CD4-positive, alpha-beta memory T cell (primary cell): ENCODE measurements at places on chromosomes 4 and X.

DNA sequence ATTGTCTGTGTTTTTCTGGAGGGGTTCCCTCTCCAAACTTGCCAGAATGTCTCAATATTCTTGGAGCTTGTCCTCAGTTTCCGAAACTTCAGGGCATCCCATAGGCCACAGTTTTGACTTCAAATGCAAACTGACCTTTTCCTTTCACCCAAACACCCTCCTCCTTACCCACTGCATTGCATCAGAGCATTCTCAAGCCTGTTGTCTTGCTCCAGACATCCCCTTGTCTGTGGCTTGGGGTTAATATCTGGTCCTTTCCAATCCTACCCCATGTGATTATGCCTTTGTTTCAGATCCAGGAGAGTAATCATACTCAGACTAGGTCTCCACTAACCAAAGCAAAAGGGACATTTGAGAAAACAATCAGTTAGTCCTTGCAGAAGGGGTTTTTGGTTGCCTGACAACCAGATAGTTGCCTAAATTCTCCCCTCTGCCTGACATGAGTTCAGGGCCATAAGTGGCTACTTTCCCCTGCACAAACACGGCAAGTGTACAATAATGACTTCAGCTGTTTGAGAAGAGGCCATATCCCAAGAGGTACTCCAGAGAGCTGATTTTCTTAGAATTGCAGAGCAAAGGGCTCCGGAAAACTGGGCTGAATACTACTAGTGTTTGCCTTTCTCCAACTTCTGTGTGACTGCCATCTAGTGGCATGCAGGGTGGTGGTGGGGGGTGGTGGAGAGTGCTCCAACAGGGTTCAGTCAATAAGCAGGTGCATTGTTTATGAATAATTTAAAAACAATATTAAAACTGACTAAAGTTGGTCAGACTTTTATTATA is 130.2 kb downstream of the CHRDL1 start:
- peak; percentile 5 for DNase-seq

- no peak for DNase-seq
Measured at GRCh38 chr4:169440446-169440845, 169.7 kb upstream of the SH3RF1 start.

DNA sequence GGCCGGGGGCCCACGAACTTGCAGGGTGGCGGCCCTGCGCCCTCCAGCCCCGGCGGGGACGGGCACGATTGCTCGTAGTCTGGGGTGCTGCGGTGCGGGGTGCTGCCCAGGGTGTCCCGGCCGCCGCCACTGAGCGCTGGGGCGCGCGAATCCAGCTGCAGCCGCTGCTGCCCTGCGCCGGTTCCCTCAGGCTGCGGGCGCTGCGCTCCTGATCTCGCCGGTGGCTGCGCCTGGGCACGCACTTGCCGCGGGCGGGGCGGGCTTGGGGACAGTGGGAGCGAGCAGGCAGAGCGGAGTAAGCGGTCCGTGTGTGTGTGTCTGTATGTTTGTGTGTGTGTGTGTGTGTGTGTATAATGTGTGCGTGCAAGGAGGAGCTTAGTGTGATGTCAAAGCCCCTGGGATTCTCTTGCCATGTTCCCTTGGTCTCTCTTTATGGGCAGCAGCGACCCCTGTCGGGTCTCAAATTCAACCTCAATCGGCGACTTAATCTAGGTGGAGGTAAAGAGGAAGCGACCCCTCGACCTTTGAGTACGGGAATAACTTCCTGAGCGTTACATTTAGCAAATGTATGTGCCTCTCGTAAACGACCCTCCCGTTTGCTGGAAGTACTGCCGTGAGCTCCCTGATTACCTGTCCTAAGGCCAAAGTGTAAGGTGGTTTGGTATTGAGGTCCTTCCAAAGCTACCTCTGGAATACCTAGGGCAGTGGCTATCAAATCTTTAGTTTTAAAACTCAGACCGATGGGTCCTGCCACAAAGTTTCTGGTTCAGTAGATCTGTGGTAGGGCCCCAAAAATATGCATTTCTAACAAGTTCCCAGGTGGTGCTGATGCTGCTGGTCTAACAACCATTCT is at the start of gene RNF150:
Gene RNF150, minus strand, starts transcription at position 324 of the 853 bp plus-strand sequence.
- no peak for DNase-seq

DNA sequence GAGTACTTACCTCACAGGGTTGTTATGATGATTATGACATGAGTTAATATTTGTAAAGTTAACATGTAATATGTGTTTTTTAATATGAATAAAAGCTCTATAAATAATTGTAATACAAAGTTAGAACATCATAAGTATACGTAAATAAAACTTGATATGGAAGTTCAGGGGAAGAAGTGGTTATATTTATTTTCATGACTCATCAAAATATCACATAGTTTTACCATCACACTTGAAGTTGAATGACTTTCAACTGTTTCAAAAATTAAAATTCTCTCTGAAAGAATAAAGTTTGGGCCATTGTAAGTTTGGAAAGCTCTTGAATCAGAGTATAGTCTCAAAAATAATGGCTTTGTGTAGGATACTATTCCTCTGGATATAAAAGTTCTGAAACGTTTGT is 8.3 kb downstream of the SH2D1A start:
- no peak for DNase-seq

GRCh38 chrX:16712548-16713155 is at the start of gene CTPS2:
CTPS2 (minus strand) TSS chrX:16712669; CDS start chrX:16702902, 9,767 bp downstream.
- DNase-seq: peak; percentile 31

DNA sequence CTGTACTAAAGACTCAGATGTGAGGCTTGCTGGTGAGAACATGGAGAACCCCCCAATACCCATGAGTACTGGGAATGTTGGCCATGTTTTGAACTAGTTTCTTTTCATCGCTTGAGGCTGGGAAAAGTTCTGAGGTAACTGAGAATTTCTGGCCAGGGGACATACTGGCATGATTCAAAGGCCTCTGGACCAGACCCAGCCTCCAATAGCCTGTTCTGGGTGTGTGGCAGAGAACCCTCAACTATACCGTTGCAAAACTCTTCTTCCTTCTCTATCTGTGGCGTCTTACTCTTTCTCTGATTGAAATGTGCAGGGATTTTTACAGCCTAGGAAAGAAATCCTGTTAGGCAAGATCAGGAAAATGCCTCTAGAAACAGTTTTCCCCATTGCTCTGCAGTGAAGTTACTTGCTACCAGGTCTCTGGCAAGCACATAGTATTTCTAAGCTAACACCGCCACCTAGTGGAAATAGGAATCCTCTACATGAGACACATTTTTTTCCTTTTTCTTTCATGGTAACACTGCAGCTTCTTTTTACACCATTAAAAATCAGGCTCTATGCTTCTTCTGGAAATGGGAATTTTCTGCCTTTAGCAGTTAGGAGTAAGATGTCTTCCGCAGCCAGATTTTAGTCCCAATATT is 170.7 kb upstream of the ZCCHC13 start:
- peak; percentile 57 for DNase-seq

- no peak for DNase-seq
Measured at GRCh38 chr4:5660185-5660584, 48.2 kb downstream of the EVC2 start.

GRCh38 chr4:26319949-26320537 is 771 bp upstream of the RBPJ start:
- DNase-seq: no peak

- no peak for DNase-seq
Measured at GRCh38 chr4:907103-907400, 25.1 kb downstream of the GAK start.

DNA sequence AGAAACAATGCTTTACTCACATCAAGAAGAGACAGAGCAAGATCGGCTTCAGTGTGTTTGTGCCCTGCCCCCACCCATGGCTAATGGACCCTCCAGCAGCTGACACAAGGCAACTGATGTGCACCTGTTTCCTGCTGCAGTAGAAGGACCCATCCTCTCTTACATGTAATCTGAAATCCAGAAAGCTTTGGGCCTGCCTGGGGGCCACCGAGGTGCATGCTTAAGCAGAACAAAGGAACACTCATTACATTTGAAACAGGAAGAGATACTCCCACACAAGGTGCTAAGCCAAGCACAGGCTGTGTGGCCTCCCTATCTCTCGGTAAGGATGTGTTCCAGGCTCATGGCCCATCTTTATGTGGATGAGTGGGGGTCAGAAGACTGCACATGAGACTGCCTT is 338.0 kb downstream of the SPOCK3 start:
- DNase-seq: no peak

DNA sequence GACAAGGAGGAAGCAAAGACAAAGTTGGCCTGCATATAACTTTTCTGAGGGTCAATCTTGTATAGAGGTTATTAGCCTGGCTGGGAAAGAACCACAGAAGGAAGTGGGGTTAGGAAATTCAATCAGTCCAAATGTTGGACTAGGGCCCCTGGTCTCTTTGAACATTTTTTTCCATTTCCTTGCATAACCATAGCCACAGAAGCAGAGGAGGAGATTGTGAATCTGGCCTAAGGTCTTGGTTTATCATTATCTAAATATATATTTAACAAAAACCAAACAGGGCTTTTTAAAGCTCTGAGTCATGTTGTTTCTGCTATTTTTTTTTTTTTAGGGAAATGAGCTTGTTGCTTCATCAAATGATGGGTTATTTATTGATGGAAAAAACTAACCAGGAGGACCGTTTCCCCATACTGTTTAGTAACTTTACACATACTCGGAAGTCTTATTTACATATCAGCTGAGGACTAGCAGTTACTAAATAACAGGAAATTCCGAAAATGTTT is 97.7 kb upstream of the ACSL4 start:
- DNase-seq: no peak

GRCh38 chrX:63428348-63428747 is 77.2 kb upstream of the SPIN4 start:
- no peak for DNase-seq
